Eye (tissue), 1 donor: ENCODE measurements at places on chromosomes 3 and 15.

DNA sequence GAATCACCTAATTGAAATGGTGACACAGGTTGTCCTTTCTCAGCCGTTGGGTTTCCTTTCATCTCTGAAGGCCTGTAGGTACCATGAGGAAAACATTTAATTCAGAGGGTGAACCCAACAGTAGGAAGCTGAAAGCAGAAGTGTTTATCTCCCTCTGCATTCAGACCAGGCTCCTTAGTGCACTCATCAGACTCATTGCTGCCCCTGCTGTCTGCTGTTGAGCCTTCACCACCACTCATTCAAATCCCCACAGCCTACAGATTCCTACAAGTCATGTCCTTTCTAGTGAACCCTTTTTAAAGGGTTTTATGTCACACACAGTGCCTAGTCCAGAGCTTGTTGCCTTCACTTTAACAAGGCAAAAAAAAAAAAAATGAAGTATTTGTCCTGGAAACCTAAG, 13.4 kb downstream of the WDR48 start:
- no peak for DNase-seq

DNA sequence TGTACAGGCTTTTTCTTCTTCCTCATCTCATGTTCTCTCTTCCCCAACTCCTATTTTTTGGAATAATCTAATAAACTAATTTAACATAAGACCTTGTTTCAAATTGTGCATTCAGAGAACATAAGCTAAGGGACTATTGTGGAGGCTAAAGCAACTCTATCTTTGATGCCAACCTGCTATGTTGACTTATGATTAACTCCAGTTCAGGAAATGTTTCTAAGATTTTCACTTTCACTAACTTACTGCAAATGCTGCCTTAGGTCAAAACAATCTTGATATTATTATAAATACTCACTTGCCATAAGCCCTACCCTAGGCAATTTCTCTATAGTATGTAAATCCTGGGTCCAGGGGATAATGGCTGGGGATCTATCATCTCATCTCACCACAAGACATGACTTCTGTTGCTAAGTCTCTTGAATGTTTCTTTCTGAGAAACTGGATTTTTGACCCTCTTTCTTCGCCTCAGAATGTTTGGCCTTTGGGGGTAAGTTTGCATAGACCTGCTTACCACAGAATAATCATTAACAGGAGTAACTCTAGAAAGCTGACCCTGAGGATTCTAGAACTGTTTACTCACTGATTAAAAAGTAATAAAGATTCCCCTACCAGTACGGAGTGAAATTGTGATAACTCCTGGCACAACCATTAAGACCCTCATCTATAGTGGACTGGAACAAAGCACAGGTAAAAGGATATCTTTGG, 768.1 kb downstream of the GBE1 start:
- no peak for DNase-seq

- DNase-seq: no peak
Observed at GRCh38 chr3:12327021-12327420, 38.2 kb downstream of the PPARG start.

DNA sequence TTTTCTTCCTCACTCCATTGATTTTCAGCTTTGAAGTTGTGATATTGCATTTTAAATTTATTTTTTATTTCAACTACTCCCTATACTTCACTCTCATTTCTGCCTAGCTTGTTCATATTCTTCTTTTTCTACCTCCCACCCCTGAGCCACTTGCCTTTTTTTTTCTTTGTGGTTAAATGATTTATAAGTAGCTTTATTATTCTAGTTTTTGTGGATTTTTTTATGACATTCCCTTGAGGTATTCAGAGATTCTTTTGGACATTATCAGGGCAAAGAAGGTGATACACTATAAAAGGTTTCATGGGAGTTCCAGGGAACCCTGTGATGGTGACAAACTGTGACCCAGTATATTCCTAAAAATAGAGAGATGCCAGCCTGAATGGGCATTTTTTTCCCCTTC, 3.3 kb downstream of the C15orf61 start:
- DNase-seq: no peak

DNA sequence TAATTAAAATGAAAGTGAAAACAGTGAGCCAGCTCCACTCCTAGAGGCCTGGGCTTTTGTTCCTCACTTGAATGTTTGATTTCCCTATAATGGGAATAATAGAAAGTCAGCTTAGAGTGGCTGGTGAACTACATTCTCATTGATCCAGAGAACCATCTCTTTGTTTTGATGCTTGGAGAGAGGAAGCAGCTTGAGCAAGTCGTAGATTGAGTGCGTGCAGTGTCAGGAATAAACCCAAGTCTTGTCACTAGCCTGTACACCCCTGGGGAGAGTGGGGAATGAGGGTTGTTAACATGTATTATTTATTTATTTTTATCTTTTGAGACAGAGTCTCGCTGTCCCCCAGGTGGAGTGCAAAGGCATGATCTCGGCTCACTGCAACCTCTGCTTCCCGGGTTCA, 885 bp upstream of the LSG1 start:
- DNase-seq: no peak

DNA sequence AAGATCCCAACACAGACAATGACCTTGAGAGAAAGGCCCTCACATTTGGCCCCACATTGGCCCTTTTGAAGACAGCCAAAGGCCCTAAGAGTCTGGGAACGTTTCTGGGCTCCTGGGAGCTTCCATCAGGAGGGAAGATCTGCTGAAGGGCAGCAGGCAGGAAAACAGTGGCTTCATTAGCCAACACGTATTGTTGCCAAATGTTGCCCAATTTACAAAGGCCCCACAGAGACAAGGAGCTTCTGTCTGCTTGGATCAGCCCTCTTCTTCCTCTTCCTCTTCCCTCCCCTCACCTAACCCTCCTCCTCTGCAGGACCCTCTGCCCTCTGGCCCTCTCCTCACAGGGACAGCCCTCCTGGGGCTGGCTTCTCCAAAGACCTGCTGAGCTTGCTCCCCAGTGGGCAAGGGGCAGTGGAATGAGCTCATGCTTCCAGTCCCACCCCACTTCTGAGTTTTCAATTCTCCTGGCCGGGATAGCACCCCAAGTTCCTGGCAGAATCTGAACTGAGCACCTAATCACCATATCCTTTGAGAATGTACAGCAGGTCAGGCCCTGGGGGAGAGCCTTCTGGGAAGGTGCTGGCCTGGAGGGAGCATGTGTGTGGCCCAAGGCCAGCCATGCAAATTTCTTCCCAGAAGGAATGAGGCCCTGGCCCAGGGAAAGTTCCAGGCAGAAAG, 5.1 kb upstream of the LTF start:
- no peak for DNase-seq

GRCh38 chr3:8619548-8619947, 25.1 kb downstream of the SSUH2 start:
- no peak for DNase-seq

GRCh38 chr15:70146162-70146561, 48.4 kb upstream of the TLE3 start:
- no peak for DNase-seq

GRCh38 chr3:47855461-47856383, 52.8 kb downstream of the DHX30 start:
- no peak for DNase-seq
